ENCODE measurements at places on chromosomes 2 and 18.

DNA sequence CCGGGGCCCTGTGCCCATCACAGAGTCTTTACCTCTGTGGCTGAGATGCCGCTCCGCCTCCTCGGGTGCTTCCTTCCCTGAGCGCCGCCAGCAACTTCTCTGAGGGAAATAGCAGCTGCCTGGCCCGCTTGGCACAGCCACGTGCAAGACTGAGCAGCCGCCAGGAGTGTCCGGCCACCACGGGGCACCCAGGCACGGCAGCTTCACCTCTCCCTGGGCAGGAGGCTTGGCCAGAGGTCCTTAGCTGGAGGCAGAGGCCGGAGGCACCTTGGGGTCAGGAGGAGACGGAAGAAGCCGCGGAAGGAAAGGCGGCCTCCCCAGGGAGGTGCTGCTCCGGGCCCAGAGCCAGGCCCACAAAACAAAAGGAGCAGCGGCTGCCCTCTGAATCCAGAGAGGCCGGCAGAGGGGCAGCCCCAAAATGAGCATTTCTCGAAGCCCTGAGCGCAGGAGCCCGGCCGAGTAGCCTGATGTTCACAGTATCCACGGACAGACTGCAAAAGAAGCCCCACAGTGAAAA, 6.0 kb upstream of the LIMS2 start:
- peak; percentile 82 for DNase-seq

DNA sequence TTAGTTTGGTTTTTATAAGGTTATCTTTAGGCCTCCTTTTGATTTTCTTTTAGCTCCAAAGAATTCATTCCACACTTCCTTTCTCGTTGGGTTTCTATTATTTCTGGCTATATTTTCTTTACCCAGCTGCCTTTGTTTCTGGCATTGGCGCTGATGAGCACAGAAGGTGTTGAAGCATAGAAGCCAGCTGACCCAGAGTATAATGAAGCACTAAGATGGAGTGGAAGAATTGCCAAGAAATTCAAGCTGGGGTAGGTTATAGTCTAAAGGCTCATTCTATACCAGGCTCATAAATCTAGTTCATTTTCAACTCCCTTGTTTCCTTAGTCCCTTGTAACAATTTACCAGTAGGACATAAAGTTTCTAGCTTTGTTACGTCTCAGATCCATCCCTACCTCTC, 169.5 kb downstream of the HRH4 start:
- no peak for DNase-seq

GRCh38 chr2:158726911-158727592, 68.1 kb upstream of the DAPL1 start:
- no peak for DNase-seq

GRCh38 chr18:6294148-6294784, 120.4 kb downstream of the L3MBTL4 start:
- DNase-seq, result peak; percentile 49

GRCh38 chr18:54157646-54158385, 66.7 kb downstream of the MBD2 start:
- DNase-seq, result no peak

All from heart left ventricle (tissue), 16 donors.